ENCODE measurements at places on chromosomes 3 and 15.

- DNase-seq = peak; percentile 96
Observed at GRCh38 chr3:56988458-56989168, 71.9 kb upstream of the SPATA12 start.

DNA sequence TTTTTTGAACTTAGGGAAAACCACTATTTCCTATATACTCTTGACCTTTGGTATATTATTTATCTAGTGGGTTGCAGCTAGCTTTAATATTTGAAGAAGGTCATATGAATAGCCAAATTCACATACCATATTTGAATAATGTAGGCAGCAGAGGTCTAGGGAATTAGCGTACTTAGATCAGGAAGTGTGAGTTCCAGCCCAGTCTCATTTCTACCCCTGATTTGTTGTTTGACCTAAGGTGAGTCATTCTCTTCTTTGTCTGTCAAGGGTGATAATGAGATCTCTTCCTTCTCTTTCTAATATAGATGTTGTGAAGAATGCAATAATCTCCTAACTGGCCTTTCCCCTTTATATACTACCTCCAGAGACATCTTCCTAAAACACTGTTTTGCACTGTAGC, 36.6 kb upstream of the ZPLD1 start:
- DNase-seq = no peak

DNA sequence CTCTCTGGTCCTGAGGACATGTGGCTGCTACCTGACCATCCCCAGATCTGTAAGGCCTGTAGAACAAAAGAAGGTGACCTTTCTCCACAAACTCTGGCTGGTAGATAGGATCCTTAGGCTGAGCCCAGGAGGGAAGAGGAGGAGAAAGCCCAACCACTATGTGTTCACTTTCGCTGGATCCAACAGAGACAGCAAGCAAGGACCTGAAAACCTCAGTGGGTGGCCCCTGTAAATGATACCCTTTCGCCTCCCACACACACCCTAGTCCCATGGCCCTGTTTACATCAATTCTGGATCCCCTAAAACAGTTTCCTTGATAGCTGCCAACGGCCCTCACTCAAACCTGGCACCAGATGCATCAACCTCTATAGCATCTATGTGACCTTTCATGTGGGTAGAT, 22.4 kb downstream of the CCDC12 start:
- no peak for DNase-seq

- DNase-seq = no peak
Observed at GRCh38 chr3:140233702-140234101, 298.7 kb downstream of the CLSTN2 start.

DNA sequence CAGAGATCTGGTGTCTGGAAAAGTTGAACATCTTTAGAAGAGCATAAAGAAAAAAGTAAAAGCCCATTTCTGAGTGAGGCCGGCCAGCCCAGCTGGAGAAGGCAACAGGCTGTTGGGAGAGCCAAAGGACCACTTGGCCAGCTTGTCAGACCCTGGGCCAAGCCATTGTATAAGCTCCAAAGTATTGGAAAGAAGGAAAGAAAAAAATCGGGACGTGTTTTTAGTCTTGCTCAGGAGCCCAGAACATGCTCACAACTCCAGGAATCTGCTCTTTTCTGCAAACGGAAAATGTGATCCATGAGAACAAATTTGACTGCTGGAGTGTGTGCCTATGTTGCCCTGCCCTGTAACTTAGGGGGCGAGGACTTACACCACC, 10.4 kb upstream of the CLPX start:
- no peak for DNase-seq

DNA sequence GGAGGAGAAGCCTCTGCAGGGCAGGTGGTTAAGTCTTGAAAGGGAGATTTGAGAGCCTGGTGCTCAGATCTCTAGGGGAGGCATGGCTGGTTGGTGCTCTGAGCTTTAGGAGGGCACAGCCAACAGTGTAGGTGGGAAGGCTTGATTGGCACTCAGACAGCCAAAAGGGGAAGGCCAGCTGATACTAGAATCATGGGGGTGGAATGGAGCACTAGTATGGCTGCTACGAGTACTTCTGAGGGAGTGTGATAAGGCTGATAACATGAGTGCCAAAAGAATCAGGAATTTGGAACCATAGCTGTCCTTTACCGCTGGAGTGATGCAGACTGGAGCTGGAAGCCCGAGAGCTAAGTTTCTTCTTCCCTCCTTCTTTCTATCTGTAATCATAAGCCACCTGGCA, 184.6 kb upstream of the TBC1D5 start:
- DNase-seq = no peak

GRCh38 chr15:85541744-85542143, 161.3 kb downstream of the AKAP13 start:
- no peak for DNase-seq

GRCh38 chr15:65460741-65461347, 38.1 kb upstream of the IGDCC4 start:
- DNase-seq = no peak

GRCh38 chr3:183653209-183654064, 18.0 kb downstream of the KLHL24 start:
- no peak for DNase-seq

DNA sequence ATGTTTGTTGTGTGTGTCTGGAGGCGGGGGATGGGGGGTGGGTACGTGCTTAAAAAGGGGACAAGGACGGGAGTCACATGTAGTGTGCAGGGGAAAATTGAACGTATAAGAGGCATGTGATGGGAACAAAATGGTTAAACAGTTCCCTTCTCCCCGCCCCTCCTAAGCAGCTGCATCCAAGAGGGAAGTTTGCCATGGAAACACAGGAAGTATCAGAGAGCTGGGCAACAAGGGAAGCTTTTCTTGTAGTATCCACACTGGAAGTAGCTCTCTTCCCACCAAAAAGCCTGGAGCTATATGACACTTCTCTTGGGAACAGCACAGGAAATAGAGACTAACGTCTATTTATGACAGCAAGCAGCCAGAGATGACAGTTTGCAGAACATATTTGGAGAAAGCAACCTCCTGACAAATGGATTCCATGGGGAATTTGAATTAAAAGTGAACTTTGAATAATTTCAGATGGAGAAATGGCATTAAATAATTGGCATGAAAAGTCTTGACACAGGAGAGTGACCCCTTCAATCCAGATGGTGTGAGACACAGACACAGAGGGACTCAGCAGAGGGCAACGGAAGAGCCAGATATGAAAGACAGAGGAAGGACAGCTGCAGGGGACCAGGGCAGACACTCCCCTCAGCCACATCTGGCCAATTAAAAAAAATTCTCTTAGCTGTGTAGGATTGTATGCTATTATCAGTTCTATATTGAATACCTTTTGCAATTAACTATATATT, 294.2 kb upstream of the TBL1XR1 start:
- peak; percentile 91 for DNase-seq

DNA sequence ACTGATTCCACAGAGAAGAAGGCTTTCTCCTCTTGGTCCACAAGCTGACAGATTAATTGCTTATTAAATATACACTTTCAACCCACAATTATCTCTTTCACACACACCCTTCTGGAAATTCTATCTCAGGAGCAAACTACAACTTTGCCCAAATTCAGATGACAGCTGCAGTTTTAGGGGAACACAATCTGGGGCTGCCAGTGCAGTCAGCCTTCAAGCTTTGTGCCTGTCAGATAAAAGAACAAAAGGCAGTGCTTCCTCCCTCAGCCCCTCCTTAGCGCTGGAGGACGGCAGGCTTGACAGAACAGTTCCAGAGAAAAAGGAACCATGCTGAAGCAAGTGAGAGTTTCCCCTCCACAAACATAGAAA, 99.6 kb downstream of the TMCC1 start:
- peak; percentile 78 for DNase-seq

- no peak for DNase-seq
Observed at GRCh38 chr3:118180853-118181252, 853.8 kb downstream of the IGSF11 start.

- DNase-seq = no peak
Observed at GRCh38 chr3:78610462-78611125, 1157.2 kb downstream of the ROBO1 start.

GRCh38 chr15:89140595-89140994, 52.3 kb downstream of the ABHD2 start:
- DNase-seq = no peak

DNA sequence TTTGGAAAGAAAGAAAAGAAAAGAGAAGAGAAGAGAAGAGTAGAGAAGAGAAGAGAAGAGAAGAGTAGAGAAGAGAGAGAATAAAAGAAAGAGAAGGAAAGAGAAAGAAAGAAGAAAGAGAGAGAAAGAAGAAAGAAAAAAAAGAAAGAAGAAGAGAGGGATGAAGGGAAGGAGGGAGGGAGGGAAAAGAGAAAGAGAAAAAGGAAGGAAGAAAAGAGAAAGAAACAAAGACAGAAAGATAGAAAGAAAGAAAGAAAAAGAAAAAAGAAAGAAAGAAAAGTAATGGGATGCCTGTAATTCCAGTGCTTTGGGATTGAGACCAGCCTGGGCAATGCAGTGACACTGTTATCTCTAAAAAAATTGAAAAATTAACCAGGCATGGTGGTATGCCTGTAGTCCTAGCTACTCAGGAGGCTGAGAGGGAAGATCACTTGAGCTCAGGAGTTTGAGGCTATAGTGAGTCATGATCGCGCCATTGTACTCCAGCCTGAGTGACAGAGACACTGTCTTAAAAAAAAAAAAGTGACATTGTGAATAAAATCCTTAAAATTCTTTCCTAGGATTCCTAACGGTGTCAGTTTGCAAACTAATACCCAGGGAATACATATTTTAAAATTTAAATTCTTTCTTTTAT, 1.7 kb downstream of the RASL12 start:
- DNase-seq = no peak

DNA sequence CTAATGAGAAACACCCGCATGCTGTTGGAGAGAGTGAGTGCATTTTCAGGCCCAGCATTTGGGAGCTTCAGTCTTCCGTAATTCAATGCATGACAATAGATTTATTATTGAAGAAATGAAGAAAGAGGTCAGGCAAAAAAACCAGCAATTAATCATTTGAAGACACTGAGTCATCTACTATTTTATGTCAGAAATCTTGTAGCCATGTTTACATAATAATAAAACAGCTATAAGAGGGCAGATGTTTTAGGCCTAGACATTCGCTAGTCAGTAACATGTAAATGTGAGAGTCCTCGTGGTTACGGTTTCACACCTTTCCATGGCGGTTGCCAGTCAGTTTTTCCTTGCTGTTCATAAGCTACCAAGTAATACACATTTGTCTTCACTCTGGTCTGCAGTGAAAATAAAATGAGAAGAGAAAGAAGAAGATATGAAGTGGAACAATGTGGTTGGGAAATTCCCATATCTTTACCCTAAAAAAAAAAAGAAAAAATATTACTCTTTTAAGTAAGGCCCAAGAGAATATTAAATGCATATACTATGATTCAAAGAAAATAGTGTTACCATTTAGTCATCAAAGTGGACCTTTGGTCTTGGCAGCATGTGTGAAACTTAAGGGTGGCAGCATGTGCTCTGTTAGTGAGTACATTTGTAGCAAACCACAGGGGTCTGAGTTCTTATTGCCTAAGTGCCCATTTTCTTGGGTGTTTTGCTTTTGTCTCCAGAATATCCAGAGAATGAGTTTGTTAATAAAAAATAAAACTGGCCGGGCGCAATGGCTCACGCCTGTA, 140.5 kb upstream of the TBL1XR1 start:
- peak; percentile 29 for DNase-seq

GRCh38 chr15:65525622-65526021, 4.6 kb upstream of the HACD3 start:
- DNase-seq = peak; percentile 56

DNA sequence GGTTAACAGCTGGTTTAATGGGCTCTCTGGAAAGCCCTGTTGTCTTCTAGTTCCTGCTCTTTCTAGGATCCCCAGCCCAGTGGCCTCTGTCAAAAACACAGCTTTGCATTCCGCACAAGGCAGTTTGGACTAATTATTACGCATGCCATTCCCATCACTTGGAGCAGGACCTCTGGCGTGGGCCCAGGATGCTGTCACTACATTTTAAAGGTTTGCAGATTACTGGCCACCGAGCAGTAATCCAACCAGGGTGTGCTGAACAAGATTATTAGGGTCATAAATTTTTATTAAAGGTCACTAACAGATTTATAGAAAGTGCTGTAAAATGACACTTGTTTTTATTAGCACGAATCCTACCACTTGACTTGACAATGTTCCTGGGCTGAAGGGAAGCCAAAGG, 143.6 kb upstream of the SLC6A11 start:
- DNase-seq = peak; percentile 39

DNA sequence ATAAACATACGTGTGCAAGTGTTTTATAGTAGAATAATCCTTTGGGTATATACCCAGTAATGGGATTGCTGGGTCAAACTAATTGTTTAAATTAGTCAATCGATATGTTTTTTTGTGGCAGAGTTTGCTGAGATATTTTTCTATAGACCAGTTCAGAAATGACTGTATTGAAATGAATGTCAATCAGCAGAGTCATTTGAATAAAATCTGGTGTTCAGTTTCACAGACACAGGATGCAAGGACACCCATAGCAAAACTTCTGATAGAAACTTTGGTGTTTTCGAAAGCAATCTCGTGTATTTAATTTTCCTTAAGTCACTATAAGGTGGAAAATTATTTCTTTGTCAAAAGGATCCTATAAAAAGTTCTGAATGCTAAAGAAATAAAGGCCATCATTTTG, 434.4 kb downstream of the RAP2B start:
- no peak for DNase-seq

DNA sequence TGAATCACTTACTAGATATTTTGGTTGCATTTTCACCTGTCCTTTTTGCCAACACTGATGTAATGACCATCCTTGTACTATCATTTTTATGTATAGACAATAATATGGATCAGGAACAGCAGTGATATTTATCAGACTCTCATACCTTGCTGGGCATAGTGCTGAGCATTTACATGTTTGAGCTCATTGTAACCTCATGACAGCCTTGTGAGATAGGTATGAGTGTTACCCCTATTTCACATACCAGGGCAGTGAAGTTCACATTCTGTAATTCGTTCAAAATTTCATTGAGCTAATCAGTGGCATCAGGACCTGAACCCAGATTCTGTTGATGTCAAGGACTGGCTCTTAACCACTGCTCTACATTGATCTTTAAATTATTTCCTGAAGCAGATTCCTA, 221.5 kb upstream of the TBL1XR1 start:
- no peak for DNase-seq

DNA sequence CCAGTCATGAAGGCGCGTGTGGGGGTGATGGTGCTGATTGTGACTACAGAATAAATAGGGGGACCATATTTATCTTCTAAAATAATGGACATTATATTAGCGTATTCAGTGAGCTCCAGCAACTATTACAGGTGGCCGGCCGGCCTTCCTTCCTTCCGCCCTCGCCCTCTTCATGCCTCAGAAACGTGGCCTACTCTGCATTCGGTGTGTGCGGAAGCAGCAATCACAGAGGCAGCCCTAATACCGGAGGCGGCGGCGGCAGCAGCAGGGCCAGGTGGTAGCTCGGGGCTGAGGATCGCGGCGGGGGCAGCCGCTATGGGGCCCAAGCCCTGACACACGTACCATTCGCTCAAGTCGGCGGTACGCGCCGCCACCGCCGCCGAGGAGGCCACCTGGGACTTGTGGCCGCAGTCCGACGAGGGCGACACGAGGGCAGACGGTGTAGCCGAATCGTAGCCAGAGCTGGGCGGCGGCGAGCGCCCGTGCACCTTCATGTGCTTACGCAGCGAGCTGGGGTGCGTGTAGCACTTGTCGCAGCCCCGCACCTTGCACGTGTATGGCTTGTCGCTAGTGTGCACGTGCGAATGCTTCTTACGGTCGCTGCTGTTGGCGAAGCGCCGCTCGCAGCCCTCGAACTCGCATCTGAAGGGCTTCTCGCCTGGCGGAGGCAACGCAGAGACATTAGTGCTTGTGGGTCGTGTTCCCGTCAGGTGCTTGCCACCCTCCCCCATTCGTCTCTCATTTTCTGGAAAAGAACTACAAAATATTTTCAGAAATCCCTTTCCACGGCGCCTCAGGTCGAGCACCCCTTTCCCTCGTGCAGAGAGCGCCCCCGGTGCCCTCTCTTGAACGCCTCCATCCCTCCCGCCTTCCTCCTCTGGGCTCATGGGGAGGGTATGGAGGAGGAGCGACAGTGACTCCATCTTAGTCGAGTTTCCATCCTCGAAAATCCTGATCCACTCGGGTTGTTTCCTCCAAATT, 15.5 kb downstream of the ZIC4 start:
- peak; percentile 79 for DNase-seq
